AG04450 (cell line): ENCODE measurements at places on chromosomes 7 and 10.
A peak's percentile ranks its signal among the peaks of the same experiment; 100 is the strongest.

DNA sequence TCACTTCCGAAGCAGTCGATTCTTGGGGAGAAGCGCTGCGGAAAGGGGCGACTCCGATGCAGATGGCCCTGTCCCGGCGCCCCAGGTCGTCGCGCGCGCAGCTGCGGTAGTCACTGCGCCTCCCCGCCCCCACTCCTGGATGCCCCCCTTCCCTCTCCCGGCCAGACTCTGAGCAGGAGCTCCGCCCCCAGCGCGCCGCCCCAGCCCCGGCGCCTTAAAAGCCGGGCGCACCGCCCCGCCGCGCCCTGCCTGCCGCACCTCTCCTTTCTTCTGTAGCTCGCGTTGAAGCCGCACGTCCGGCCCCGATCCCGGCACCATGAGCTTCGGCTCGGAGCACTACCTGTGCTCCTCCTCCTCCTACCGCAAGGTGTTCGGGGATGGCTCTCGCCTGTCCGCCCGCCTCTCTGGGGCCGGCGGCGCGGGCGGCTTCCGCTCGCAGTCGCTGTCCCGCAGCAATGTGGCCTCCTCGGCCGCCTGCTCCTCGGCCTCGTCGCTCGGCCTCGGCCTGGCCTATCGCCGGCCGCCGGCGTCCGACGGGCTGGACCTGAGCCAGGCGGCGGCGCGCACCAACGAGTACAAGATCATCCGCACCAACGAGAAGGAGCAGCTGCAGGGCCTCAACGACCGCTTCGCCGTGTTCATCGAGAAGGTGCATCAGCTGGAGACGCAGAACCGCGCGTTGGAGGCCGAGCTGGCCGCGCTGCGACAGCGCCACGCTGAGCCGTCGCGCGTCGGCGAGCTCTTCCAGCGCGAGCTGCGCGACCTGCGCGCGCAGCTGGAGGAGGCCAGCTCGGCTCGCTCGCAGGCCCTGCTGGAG lies at the start of gene INA:
Gene INA, plus strand, starts transcription at position 243 of the 817 bp plus-strand sequence. Its CDS starts 74 bp downstream, at position 317.
- DNase-seq, result no peak

- no peak for DNase-seq
These were observed 506.5 kb downstream of the TCERG1L start for GRCh38 chr10:130804778-130805634.

- peak; percentile 46 for DNase-seq
These were observed 281.1 kb downstream of the CCDC3 start for GRCh38 chr10:12720217-12720981.

DNA sequence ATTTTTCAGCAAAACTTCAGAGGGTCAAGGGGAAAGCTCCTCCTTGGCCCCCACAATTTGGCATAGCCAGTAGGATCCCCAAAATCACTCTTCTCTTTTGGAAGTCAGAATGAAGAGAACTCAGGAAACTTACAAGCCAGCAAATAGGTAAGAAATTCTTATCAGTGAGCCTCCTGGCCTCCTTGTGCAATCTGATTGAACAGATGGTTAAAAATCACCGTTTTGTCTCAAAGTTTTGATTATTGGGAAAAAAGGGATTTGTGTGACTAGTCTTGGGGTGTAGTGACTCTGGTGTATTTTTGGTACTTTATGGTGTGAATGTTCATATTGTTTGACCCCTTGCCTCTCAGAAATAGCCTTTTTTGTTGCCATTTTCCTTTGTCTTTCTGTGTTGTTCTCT lies 56.2 kb downstream of the HTR7 start:
- no peak for DNase-seq

DNA sequence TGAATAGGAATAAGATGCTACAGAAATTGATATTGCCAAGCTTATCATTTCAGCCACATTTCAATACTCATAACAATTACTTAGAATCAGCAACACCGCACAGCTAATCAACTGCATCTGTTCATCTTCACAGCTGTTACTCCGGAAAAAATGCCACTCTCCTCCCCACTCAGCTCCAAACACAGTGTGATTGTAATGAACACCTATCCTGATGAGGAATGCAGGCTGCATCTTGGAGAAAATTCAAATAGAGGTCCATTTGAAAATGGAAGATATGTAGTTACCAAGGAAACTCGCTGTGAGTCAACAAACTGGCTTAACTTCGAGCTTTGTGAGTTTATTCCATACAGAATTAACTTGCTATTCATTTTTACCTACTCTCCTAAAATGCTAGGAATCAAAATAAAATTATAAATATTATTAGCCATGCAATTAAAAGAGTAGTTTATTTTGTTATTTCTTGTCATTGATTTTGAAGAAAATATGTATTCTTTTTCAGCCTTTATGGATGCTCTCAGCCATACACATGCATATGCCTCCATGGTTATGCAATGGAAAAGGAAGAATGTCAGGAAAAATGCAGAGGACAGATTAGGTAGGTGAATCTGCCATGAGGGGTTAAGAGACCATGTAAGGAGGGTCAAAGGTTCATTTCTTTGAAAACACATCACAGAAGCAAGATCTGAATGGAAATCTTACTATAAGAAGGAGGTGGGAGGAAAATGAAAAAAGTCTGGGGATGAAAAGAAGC lies 267.2 kb downstream of the POM121L12 start:
- no peak for DNase-seq

- DNase-seq, result peak; percentile 45
These were observed 6.8 kb upstream of the ZCCHC24 start for GRCh38 chr10:79452174-79452611.

DNA sequence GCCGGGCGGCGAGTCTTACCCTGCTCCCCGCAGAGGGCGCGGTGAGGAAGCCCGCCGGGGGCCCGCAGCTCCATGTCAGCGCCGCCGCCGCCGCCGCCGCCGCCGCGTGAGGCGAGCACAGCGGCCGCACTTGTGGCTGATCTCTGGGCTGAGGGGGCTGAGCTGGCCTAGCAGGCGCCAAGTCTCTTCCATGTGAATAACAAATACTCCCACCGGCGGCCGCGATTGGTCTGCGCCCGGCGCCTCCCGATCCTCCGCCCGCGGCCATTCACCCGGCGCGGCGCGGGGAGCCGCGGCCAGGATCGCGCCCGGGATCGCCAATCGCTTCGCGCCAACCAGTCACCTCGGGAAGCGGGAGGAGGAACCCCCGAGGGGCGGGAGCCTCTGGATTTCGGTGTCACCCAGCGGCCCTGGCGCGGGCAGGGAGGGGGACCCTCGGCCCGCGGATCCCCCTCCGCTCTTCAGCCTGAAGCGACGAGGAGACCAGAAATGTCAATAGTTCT lies at the start of gene GRM8:
Gene GRM8, minus strand, starts transcription at position 164 of the 503 bp plus-strand sequence.
- no peak for DNase-seq

DNA sequence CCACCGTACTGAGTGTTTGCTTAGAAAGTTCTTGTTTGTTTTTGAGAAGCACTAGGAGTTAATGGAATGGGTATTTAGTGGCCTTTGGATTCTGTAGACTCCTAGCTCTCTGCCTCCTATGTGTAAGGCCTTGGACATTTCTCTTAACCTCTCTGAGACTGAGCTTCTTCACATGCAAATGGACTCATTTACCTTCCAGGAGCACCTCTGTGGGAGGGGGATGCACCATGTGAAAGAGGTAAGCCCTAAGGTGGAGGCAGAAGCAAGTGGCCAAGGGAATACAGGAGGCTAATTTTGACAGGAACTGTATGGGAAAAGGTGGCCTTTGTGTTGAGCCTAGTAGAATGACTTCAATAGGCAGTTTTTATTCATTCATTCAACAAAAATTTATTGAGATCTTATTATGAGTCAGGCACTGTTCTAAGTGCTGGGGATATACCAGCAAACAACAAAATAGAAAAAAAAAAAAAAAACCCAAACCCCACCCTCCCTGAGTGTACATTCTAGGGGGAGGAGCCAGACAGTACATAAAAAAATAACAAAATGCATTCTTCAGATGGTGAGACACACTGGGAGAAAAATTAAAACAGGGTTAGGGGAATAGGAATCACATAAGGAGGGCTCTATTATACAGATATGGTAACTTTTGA lies 9.2 kb upstream of the EPHA1 start:
- DNase-seq, result no peak

DNA sequence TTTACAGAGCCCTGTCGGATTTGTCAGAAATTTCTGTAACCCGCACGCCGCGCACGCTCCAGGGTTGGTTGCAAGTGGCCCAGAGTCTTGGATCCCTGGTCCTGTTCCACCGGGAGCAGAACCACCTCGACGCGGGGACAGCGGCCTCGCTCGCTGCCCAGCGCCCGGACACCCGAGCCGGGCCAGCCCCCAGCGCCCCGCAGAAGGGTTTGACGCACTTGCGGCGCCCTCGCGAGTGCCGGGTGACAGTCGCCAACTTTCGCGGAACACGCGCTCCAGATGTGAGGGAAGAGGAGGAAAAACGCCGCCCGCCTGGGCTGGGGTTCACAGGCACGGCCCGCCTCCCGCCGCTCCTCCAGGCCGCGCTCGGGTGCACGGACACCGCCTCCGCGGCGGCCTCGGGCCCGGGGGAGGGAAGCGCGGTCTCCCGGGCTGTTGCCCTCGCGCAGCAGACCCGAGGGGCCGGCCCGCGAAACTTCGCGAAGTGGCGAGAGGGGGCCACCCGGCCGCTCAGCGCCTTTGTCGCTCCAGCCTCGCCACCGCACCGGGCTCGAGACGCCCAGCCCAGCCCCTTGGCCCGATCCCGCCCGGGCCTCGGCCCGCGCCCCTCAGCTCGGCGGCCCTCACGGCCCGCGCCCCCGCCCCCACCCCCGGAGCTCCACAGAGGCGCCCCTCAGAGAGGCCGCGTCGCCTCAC lies 514 bp downstream of the RNF216 start:
- DNase-seq, result no peak

GRCh38 chr10:102352066-102352715 lies 43.3 kb upstream of the NFKB2 start:
- DNase-seq, result peak; percentile 20

GRCh38 chr7:134660961-134661376 lies 14.3 kb downstream of the BPGM start:
- DNase-seq, result peak; percentile 61

DNA sequence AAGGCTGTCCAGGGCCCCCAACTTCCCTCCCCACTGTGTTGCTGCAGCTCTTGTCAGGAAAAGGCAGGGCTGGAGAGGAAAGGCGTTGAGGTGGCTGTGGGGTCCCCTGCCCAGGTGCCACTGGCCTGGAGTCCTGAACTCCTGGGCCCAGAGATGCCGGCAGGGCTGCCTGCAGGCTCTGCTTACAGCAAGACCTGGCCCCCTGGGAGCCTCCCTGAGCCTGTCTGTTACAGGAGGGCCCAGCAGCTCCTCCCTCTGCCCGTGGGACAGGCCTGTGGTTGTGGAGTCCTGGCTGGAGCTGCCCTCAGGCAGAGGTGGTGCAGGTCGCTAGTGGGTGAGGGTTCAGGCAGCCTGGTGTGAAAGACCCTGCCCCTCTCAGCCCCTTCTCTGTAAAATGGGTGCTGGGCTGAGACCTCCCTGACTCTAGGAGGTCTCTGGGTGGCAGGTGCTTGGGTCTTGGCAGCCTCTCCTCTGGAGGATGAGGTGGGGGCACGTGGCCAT lies 9.9 kb downstream of the ANTXRL start:
- DNase-seq, result no peak

- DNase-seq, result peak; percentile 91
These were observed 294.7 kb upstream of the PITRM1 start for GRCh38 chr10:3467052-3467951.

- no peak for DNase-seq
These were observed 8.2 kb upstream of the RHBDD2 start for GRCh38 chr7:75870557-75871161.

DNA sequence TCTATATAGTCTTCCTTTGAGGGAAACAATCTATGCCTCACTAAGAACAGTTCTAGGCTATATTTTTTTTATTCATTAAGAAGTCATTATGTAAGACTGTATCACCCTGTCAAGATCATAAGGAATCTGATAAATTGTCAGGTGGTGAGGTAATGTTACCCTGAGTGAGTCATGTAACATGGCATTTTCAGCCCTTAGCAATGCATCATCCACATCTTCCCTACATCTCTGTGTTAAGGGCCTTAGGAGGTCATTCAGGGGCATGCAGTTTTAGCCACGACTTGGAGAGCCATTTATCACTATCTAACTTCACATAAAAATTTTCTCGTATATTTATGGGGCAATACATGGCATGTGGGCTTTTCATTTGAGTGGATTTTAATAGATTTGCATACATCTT lies 924.5 kb upstream of the MBL2 start:
- no peak for DNase-seq

- DNase-seq, result peak; percentile 37
These were observed 45.6 kb upstream of the SCIN start for GRCh38 chr7:12524794-12525386.

DNA sequence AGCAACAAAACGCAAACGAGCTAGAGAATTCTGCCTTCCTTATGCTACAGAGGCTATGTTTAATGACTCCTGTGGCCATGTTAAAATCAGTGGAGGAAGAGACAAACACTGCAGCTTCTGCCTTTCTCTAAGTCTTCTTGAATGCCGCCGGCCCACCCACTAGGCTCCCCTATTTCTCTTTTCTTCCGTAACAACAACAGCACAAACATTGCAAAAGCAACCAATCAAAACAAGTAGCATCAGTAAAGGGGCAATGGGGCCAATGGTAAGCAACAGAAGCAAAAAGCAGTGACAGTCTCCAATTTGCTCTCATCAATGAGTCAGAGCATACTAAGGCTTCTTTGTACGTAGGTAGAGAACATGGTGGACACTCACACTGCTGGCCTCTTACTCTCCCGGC lies 26.8 kb downstream of the DNAJC1 start:
- no peak for DNase-seq

DNA sequence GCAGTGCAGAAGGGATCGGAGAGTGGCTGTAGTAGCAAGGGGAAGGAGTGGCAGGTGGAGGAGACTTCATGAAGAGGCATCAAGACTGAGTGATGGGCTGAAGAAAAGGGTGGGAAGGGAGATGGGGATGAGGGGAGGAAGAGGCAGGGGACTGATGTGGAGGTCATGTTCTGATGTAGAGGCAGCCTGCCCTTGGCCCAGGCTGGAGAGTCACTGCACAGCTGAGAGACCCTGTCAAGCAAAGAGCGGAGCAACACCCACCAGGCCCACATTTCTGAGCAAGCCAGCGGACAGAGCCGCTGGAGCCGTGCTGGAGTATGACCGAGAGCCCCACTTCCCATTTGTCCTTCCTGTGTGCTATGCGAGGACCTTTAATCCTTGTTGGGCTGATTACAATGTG lies 501.6 kb upstream of the MKI67 start:
- DNase-seq, result no peak

GRCh38 chr7:73978661-73979563 lies 49.1 kb upstream of the ELN start:
- no peak for DNase-seq

DNA sequence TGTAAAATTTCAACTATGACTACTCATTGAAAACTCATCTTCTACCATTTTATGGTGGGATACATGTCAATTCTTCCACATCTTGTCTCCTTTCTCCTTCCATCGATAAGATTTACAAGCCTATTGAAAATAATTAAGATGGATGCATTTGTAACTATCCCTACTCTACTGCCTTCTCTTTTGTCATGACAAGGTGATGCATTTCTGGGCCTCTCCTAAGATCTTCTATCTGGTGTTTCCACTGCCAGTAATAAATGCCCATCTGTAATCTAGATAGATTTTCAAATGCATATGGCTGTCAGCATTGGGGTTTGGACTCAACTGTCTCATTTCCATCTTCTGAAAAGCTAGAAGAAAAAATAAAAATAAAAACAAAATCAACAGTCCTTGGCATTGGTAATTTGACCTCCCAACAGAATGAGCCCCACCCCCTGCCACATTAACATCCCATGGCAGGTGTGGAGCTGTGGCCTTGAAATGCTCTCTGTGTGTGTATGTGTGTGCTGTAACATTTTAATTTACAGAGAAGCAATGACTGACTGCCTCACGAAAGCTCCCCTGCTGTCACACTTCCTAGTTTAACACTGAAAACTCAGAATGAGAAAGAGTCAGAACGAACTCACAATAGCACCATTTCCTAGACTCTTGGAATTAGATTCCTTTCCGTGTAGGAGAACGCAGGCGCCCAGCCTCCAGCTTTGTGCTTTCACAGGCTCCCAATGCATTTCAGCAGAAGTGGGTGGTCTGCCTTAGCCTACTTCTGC lies 74.2 kb downstream of the RHOBTB1 start:
- no peak for DNase-seq
